Small intestine (tissue), 16 donors: ENCODE measurements at places on chromosomes 4 and X.
A peak's percentile ranks its signal among the peaks of the same experiment; 100 is the strongest.

DNA sequence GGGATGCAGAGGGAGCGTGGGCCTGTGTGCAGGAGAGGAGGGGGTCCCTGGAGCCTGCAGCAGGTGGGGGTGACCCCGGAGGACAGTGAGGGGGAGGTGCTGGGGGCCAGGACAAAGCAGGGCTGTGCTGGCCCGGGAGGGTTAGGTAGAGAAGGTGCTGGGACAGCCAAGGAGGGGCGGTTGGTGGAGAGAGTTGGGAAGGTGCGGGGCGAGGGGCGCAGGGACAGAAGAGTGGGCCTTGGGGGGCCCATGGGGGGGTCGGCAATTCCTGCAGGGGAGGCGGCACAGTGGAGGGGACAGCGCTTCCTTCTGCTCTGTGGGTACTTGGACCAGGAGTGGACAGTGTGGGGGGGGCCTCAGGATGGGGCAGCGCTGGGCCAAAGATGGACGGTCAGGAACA, 32.5 kb downstream of the LRPAP1 start:
- DNase-seq: no peak

DNA sequence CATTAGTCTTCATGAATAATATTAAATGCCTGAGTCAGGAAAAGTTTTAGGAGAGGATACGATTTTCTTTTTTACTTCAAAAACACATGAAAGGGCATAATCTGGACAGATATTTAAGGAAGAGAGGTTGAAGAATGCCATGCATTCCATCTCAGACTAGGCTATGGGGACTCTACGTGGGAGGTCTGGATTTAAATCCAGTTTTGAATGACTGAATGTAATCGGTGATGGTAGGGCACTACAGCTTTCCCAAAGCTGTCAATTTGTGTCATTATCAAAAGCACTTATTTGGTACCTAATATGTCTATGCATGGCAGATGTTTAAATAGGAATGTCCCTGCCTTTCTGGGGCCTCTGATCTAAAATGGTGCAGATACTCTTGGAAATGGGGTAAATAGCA, 59.3 kb upstream of the RPL34 start:
- no peak for DNase-seq

DNA sequence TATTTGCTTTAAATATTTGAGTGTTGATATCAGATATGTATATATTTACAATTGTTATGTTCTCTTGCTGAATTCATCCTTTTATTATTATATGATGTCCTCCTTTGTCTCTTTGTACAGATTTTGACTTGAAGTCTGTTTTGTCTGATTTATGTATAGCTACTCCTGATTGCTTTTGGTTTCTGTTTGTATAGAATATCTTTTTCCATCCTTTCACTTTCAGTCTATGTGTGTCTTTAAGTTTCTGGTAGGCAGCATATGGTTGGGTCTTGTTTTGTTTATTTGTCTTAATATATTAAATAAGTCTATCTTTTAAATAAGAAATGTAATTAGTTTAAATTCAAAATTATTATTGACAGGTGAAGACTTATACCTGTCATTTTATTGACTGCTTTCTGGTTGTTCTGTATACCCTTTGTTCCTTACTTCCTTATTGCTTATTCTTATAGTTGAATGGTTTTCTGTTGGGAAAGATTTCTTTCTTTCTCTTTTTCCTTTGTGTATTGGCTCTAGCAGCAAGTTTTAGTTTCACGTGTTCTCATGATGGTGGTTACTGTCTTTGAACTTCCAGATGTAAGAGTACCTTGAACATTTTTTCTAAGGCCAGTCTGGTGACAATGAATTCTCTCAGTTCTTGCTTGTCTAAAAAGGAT, 31.1 kb downstream of the RAB28 start:
- no peak for DNase-seq

GRCh38 chrX:67724359-67725110, 180.7 kb downstream of the AR start:
- DNase-seq: no peak

DNA sequence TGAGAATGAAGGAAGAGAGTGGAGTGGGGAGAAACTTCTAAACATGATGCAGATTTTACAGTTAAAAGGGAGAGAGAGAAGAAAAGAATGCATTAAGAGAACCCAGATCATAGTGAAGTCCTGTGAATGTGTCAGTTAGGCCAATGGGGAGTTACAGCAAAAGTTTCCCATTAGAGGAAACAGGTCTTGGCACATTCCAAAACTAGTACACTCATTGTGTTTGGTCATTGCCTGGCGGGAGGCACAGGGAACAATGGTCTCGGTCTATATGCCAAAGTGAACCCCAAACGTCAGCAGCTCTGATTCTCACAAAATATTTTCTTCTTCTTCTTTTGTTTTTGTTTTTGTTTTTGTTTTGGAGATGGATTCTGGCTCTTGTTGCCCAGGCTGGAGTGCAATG, 284.5 kb upstream of the CTSO start:
- no peak for DNase-seq

DNA sequence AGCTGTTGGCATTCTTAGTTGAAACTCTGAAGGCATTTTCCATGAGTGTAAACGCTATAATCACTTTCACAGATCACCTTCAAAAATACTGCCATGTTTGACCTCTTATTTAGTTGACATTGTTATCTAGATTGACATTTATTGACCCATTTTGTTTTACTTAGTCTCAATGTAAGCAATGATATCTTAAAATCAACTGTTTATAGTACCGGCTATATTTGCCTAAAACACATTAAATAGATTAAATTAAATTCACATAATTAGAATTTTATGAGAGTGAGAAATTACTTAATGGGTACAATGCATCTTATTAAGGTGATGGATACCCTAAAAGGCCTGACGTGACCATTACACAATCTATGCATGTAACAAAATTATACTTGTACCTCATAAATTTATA, 517.7 kb upstream of the FTHL17 start:
- no peak for DNase-seq

- DNase-seq: no peak
Observed at GRCh38 chr4:138540056-138540800, 298.1 kb upstream of the SLC7A11 start.

GRCh38 chr4:10345381-10345784, 111.8 kb downstream of the ZNF518B start:
- DNase-seq: no peak

GRCh38 chr4:1615786-1616556, 68.1 kb downstream of the FAM53A start:
- no peak for DNase-seq

DNA sequence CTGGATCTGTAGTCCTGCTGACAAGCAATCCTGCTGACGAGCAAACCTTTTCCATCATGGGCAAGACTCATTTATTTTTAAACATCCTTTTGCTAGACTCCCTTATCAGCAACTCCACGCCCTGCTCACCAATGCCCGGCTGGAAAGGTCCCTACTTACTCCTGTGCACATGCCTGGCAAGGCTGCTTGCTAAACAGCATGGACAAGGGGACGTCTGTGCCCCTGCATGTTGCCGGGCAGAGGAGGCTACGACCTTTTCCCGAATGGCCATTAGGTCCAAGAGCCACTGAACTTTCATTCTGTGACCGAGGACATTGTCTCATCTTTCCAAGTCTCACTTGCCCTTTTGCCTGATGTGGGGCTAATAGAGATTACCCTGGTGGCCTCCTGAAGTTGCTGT, 98.6 kb downstream of the MGST2 start:
- no peak for DNase-seq

GRCh38 chrX:107014936-107015335, 14.9 kb upstream of the MORC4 start:
- DNase-seq: no peak

- DNase-seq: no peak
Observed at GRCh38 chr4:110533940-110534339, 58.0 kb downstream of the ENPEP start.

DNA sequence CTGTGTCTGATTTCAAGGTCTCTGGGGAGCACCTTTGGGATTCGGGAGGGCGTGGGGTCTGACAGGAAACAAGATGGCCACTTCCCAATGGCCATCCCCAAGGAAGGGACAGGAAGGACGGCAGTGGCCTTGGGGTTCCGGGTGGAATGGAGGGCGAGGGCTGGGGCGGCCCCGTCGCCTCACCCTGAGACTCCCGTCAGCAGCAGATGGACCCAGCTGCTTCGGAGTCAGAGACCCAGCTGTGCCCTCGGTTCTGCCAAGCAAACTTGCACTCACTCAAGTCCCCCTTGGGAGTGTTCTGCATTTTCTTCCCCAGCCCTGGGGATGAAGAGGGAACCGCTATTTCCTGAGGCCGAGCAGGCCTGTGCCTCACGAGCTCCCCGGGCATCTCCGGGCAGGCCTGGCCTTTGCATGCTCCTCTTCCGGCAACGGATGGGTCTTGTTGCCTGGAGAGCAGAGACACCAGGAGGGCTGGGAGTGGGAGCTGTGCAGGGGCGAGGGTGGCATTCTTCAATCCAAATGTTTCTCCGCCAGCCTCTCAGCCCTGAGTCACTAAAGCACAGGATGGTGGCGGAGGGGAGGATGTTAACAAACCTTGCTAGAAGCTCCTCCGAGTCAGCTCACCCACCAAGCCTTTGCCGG, 6.8 kb upstream of the DUSP9 start:
- DNase-seq: no peak

DNA sequence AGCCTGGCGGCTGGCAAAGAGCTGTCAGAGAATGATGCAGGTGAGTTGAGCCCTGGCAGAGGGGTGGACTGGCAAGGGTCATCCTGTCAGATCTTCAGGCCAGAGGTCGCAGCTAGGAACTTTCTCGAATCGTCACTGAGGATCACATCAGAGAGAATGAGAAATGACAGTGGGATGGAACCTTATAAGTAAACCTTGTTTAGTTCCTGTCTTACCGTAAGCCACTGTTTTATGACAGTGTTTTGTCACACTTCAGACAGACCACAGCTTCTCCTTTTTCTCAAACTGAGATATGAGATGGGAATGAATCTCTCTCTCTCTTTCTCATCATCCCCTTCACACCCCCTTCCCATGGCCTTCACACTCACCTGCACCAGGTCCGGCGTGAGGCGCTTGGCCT, 9.3 kb downstream of the DIPK2B start:
- no peak for DNase-seq

DNA sequence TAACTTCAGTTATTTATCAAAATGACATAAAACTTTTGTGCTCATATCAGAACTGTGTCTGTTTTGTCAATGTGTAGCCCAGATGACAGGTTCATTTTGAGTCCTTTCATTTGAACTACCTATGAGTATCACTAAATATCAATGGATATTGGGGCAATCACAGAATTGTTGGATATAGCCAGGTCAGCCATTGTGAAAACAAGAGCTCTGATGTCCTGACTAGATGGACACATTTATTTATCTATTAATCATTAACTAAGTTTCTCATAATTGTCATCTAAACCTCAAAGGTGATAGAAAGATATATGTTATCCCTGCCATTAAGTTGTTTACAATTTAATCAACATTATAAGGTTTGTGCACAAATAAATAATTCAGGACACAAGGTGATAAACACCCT, 638.3 kb upstream of the GRIA3 start:
- DNase-seq: no peak

DNA sequence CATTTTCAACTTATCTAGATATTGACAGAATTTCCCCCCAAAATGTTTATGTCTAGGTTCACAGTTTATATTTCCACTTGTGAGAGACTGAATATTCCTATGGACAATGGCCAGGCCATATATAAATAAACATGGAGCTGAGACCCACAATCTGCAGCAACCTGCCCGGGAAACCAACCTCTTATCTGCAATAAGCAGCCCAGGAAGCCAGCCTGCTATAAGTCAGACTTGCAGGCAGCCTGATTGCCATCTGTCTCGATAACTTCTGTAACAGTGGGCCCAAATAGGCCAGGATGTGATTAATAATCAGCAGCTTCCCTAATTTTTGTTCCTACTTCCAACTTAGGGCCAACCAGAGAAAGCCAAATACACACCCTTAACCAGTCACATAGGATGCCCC, 5.2 kb upstream of the NAP1L5 start:
- no peak for DNase-seq

DNA sequence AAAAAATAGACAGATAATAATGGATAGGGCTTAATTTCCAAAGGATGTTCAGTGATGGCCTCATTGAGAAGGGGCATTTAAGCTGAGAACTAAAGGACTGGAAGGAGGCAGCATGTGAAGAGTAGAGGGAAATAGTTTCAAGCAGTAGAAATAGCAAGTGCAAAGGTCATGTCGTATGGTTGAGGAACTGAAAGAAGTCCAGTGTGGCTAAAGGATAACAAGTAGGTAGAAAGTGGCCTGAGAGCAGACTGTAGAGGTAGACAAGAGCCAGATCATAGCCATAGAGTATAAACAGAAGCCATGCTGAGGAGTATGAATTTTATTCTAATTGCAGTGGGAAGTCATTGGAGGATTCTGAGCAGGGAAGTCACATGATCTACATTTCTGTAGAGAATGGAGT, 72.3 kb downstream of the GRIA3 start:
- no peak for DNase-seq

GRCh38 chrX:9130031-9130430, 96.1 kb upstream of the FAM9B start:
- no peak for DNase-seq

DNA sequence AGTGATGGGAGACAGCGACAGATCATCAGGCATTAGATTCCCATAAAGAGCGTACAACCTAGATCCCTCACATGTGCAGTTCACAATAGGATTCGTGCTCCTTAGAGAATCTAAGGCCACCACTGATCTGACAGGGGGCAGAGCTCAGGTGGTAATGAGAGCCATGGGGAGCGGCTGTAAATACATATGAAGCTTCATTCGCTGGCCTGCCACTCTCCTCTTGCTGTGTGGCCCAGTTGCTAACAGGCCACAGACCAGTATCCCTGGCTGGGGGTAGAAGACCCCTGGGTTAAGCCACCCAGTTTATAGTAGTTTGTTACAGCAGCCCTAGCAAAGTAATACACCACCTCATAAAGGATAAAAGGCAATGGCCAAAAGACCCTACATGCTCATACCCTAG, 30.3 kb downstream of the APBB2 start:
- no peak for DNase-seq

DNA sequence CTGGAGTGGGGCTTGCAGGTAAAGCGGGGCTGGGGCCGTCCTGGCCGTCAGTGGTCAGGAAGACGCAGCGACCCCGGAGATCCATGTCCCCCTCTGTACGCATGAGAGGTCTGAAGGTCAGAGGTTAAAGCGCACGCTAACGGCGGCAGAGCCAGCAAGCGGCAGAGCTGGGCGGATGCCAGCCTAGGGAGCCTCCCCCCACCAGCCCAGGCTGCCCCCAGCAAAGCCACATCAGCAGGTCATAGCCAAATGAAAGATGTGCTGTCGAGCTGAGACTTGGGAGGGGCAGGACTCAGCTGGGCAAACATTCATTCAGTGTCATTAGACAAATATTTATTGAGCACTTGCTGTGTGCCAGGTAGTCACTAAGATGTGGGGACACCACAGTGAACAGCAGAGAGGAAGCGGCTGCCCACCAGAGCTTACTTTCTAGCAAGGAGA, 593 bp upstream of the JAKMIP1 start:
- DNase-seq: no peak

GRCh38 chr4:162791226-162791625, 375.5 kb downstream of the NAF1 start:
- DNase-seq: no peak

DNA sequence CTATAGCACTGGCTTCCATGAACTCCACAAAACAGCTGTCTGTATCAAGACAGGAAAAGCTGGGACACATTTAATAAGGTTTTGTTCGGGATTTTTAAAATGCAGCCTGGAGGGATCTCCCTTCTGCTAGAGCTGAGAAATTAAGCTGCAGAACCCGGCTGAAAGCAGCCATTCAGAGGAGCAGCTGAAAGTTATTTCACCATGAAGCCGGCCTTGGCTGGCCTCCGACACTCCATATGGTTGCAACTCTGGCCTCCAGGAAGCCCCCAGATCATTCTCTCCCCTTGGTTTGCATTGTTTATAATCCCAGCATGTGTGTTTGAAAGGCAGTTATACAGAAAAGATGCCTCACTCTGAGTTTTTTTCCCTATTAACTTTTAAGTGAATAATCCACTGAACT, 239.4 kb downstream of the SPATA18 start:
- peak; percentile 12 for DNase-seq

GRCh38 chr4:122636697-122637096, 15.8 kb upstream of the IL21 start:
- DNase-seq: no peak
